ENCODE measurements at places on chromosomes 5 and 9.

- no peak for DNase-seq
Observed at GRCh38 chr9:87854580-87854955, 28.1 kb upstream of the SPATA31E1 start.

GRCh38 chr9:123957168-123957721 lies 27.3 kb upstream of the DENND1A start:
- DNase-seq, result no peak

DNA sequence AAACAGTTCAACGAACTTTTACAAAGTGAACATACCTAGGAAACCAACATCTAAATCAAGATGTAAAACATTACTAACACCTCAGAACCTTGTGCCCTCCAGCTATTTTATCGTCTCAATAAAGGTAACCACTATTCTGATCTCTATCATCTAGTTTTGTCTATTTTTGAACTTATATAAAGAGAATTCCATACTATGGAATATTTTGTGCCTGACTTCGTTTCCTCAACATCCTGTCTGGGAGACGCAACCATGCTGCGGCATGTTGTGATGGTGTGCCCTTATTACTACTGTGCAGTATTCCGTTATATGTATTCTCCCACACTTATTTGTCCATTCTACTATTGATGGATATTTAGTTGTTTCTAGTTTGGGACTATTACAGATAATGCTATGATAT lies 99.2 kb downstream of the NR6A1 start:
- no peak for DNase-seq

DNA sequence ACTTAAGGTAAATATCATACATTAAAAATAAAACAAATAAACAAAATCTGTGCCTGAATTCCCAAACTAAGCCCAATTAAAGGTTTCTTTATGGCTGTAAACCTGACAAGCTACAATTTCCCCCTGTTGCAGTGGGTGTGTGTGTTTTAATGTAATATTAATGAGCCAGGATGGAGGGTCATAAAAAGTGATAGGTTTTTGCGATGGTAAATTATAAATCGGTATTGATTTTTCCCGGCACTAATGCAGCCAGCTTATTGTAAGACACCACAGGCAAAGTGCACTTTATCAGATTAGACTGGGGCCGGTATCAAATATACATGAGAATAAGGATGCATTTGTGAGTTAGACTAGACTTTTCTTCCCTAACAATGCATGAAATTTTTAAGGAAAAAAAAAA lies 120.4 kb downstream of the EBF1 start:
- no peak for DNase-seq

GRCh38 chr5:333945-334344 lies 12.4 kb downstream of the AHRR start:
- no peak for DNase-seq

- DNase-seq, result no peak
Observed at GRCh38 chr5:177548495-177548894, 5.9 kb downstream of the FAM193B start.

GRCh38 chr9:99474186-99474585 lies 252.1 kb downstream of the SEC61B start:
- no peak for DNase-seq

GRCh38 chr9:91948597-91949391 lies 1.2 kb downstream of the ROR2 start:
- DNase-seq, result no peak

DNA sequence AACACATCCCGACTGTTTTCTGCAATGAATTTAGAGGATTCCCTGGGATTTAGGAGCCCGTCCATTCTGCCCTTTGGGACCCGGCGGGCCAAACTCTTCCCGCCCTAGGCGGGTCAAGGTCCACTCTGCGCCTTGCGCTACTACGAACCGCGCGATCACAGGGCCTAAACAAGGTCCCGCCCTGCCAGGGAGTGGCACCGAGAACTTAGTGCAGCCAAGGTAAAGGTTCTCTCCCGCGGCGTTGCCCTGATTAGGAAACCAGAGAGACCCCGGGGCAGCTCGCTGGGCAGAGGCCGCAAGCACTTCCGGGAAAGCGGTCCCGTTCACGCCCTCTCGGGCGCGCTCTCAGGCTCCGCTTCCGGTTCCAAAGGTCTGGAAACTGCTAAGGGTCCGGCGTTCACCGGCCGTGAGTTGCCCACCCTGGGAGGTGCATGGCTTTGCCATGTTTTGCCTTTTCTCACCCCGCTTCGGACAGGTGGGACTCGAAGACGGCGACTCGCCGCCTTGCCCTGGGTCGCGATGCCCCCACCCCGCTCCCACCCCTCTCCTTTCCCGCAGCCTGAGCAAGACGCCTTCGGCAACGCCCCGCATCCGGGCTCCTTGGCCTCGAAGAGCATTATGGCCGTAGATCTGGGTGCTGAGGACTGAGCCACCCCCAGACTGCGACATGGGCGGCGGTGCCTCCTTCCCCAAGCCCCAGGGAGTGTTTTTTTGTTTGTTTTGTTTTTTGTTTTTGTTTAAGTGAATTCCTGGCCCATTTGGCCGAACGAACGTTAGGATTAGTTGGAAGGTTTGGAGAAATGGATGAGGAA lies 23.4 kb downstream of the HNRNPK start:
- DNase-seq, result no peak

GRCh38 chr9:76292658-76293057 lies 101.6 kb downstream of the RFK start:
- DNase-seq, result no peak

DNA sequence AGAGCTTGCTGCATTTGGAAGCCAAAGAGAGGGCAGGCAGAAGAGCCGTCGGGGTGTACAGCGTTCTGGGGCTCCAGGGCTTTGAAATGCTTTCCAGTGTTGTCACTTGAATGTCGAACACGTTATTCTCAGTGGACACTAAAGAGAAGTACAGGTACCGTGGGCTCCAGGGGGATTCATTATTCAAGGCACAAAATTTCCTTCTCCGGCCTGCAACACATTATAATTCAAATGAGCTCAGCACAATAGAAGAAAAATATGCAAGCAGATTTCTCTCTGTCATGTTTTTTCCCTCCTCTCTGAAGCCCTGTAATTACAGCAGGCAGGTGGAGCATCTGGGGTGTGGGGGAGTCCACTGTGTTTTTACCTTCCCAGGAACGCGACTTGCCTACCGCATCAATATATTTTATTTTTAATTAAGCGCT lies 293.1 kb downstream of the ZSWIM6 start:
- DNase-seq, result no peak

GRCh38 chr9:6123416-6123815 lies 92.2 kb upstream of the IL33 start:
- no peak for DNase-seq

DNA sequence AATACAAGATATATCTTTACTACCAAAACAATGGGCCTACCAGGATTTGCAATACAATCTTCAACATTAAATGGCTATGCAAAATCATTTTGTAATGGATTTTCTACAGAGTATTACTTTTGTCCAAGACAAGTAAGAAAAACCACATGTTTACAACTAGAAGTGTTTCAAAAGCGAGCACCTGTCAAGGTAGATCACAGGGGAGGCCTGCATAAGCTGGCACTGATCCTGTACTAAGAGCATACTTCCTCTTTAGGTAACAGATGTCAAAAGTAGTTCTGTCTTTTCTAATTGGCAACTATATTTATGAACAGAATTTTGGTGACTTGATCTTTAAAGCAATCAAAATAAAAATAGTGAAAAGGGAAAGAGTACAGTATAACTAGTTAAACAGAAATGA lies 249.0 kb downstream of the MLLT3 start:
- no peak for DNase-seq

DNA sequence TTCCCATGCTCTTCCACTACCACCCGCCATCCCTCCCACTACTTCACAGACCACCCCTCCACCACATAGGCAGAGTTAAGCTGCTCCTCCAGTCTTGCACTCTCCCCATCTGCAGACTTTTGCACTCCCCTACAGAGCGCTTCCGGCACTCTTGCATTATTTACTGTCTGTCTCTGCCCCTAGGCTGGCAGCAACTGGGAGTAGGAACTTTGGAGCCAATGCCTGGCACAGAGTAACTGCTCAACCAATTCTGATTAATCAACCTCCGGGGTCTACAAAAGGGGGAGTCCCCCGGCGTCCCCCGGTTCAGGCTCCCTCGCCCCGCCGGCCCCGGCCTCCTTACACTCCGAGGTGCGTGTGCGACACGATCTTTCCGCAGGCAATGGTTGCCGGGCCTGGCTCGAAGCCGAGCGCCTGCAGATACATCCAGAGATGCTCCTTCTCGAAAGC lies 498 bp downstream of the HAUS6 start:
- no peak for DNase-seq

DNA sequence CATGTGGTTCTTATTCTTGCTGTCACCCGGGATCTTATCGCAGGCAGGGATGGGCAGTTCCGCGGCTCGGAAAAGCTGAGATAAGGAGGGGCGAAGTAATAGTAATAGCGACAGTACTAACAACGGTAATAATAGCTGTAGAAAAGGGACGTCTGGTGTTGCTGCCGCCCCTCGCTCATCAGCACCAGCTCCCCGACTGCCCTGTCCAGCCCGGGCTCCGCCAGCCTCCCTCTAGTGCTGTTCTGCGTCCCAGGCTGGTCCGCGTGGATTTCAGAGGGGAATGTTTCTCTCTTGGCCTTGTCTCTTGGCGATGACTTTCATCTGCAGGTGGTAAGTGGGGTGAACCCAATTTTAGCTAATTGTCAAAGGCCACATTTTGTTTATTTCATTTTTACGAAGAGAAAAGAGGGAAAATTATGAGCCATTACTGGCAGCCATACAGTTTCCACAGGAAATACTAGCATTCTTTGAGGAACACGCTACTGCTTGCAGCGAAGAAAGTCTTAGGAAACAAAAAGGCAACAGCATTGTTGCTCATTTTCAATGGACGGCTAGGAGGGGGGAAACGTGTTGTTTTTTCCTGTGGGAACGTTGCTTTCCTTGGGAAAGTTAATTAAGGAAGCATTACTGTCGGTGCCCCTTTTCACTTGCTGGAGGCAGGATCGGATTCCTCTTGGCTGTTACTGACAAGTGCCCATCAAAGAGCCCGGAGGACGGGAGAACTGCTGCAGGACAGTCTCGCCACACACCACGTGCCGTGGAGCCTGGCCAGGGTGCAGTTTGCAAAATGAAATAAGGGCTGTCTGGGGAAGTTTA lies 762 bp downstream of the SNCAIP start:
- DNase-seq, result no peak

DNA sequence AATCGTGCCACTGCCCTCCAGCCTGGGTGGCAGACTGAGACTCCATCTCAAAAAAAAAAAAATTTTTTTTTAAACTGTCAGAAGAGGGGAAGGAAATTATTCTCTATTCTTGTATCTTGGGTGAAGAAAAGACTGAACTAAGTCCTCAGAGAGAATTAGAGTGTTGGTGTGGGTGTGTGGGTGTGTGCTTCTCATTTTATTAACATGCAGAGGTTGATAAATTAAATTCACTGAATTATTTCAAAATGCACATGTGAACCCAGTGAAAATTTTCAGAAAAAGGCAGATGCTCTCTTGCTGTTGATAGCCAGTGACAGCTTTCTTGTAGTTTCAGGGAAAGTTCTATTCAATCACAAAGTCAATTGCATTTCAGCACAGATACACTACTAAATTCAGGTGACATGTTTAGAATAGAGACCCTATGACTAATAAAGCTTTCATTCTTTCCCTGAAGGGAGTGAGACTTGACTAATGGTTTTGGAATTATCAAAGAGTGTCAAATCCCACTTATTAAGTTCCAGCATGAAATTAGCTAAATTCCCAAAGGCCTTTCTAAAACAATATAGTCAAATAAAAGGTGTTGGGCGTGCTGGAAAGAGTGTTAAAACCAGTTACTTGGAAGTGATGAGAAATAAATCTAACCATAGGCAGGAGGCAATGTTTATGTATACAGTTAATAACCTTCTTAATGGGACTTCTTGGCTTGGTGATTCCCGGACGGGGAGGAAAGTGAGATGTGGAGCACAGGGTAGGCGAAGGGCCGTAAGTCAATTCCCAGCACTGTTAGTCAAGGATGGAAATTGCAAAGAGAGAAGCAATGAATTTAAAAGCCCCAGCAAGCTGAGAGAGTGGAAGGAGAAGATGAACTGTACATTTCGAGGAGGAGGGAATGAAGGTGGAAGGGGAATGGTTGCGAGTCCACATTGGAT lies 103.2 kb upstream of the SPATA31D4 start:
- no peak for DNase-seq

DNA sequence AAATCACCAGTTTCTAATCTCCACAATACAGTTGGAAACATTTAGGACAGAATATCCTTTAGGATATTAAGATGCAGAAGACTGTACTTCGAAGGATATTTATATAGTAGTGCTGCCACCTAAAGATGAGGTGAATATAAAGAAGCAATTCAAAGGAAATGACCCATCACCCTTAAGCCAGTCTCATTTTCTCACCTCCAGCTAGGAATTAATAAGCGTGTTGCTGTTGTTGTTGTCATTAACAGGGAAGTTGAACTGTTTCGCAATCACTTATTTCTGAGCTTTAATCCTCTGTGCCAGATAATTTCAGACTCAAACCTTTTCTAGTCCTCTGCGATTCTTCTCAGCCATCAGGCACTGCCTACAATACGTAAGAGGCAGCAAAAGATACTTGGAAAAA lies 7.8 kb upstream of the PURA start:
- DNase-seq, result no peak

DNA sequence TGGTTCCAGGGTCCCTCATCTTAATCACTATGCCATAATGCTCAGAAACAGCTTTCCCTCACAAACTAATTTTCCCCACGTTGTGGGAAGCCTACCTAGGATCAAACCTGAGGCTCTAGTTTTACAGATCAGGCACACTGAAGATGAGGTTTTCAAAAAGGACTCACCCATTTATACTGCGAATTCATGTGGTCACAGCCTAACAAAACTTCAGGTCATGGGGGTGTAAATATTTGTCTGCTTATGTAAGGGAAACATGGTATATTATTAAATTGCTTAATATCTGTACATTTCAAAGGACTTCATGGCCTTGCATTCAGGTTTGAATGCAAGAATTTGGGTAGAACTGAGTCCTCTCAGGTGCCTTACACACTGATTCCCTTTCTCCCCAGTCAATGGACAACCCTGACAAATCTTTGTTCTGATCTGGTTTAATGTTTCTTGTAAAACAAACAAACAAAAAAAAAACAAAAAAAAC lies 12.1 kb downstream of the ZFAND5 start:
- no peak for DNase-seq

DNA sequence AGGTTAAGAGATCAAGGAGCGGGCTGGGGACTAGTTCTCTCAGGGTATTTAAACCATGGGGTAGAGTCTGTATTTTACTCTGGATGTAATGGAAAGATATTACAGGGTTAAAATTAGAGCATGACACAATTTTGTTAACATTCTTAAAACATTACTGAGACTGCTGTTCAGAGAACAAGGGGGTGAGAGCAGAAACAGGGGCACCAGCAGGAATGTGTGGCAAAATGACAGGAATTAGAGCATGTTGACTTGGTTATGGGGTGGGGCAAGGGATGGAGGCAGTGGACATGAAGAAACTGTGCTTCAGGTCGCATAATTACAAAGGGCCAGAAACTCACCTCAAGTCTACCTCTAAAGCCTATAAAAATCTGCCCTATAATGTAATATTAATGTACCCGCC lies 75.0 kb downstream of the TMEM232 start:
- peak; percentile 8 for DNase-seq

DNA sequence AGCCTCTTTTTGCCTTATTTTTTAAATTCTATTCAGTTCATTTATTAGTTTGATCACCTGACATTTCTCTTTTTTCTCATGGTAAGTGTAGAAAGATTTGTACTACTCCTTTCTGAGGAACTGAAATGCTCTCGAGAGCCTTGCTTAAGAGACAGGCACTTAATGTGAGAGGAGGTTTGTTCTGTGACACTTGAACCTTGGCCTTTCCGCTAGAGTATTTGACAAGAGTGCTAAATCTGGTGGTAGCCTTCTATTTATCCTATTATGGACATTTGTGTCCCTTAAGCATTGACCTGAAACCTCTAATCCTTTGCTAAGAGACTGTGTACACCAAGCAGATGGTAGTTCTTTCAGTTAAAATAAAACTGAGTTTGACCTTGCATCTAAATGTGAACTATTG lies 805.0 kb upstream of the PTPRD start:
- DNase-seq, result no peak
